Type B pancreatic cell (in vitro differentiated cells): ENCODE measurements at places on chromosomes 2 and 18. TPM values are rescaled to one million over a fixed set of nuclear protein-coding genes. Genes with fewer than 3 reads are reported as not detected.

PRSS56 gene
- total RNA-seq: 0.34 TPM in 1 of 2 replicates, not detected in the other

SERPINB12 gene
- total RNA-seq: 15.5 and 22.3 TPM in 2 replicates

IL36B gene
- not detected in 2 replicates for total RNA-seq

DPP10 gene
- 8.8 and 9.9 TPM in 2 replicates for total RNA-seq

CD226 gene
- total RNA-seq: 0.59 and 0.92 TPM in 2 replicates

ATG16L1 gene
- total RNA-seq: 50.3 and 123 TPM in 2 replicates

C1QL2 gene
- total RNA-seq: 1.1 and 1.8 TPM in 2 replicates

KCNK3 gene
- 2.7 and 7.7 TPM in 2 replicates for total RNA-seq

SLC5A7 gene
- total RNA-seq: 0.36 and 2.2 TPM in 2 replicates

NOSTRIN gene
- 2.4 and 2.5 TPM in 2 replicates for total RNA-seq

TLK1 gene
- 54.2 and 58.8 TPM in 2 replicates for total RNA-seq

GRCh38 chr2:50863218-50863617 lies 168.7 kb downstream of the NRXN1 start:
- DNase-seq: no peak

DNA sequence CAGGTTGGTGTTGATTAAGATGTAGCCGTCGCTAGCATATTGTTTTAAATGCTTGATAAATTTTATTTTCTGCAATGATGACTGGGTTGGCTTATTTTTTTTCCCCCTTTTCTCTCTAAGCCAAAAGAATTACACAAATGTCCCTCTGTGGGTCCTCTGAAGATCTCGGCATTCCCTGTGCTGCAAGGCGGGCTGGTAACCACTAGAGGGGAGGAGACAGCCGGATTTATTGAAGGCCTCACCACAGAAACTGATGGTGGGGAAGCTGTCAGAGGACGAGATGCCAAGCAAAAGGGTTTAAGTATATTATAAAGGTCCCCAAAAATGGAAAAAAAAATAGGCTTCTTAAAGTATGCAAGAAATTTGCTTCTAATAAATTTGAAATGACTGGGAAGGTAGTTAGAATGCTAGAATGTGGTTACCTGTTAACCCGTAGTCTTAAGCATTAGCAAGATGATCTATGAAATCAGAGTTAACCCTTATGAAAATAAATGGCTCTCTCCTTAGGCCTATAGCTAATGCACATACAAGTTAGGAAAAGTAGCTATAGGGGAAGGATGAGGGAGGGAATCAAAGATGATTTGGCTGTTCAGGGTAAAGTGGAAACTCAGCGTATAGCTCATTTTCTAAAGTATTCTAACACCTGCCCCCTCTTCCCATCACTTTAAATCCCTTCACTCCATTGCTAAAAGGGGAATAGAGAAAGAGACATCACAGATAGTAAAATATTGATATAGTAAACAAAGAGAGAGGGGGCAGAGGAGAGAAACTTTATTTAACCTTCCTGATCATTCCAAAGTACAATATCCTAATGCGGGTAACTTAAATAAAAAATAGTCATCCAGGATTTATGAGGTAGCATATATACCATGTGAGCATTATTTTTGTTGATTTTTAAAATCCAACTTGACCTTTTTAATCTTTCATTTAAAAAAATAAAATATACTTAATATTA lies 894.5 kb upstream of the POU3F3 start:
- no peak for DNase-seq

- peak; percentile 97 for DNase-seq
Measured at GRCh38 chr2:5691985-5692529, at the start of gene SOX11. Gene SOX11, plus strand, starts transcription at chr2:5692384. Its CDS starts 338 bp downstream, at chr2:5692722.

DNA sequence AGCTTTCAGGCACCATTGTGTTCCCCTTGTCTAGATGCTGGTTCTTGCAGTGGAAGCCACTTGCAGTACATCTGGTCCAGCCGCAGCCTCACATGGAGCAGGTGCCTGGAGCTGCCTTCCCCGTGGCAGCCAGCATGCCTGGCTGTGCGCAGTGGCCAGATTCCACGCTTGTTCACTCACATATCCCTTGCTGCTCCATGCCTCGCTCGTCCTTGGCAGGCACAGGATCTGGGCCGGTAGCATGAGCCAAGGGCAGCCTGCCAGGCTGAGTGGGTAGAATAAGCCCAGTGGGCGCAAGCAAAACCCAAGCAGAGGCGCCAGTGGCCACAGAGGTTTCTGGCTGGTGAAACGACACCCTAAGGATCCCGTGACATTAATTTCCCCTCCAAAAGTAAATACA lies 20.6 kb downstream of the TMX3 start:
- no peak for DNase-seq

DNA sequence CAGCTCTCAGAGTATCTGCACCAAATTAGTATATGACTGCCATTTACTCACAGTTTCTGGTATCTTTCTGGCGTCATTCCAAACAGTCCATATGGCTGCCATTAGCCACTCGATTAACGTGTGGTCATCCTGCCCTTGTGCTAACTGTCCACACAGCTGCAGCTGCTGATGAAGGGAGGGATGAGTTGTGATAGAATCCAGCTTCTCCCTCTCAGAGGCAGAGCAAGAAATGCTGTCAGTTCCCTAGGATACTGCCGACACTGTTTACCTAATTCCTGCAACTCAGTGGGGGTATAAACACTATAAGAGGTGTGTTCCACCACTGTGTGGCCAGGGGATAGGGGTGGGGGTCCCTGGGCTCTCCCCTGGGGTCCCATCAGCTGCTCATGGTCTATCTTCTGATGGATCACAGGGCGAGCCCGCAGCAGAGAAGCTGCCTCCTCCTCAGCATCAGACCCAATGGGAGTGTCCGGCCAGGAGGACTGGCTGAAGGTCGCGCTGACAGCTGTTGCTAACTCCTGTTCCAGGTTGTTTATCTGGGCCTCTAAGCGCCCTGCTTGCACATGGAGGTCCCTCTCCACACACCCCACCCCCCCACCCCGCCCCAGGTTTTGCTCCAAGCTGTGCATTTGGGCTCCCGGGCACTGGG lies 17.3 kb upstream of the KLHL23 start:
- no peak for DNase-seq

DNA sequence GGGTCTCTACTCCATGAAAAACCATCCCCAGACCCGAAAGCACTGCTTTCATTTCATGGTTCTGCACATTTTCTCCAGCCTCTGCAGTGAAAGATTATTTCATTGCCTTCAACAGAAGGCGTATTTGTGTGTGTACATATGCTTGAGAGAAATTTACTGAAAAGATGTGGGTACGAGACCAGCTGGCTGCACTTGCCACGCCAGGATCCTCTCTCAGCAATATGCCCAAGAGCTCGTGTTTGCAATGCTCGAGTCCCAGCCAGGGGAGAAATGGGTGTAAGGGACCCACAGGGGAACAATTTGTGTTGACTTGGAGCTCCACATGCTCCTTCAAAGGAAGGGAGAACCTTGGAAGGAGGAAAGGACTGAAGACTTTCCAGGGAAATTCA lies 37.3 kb downstream of the TMEM177 start:
- DNase-seq: no peak

DNA sequence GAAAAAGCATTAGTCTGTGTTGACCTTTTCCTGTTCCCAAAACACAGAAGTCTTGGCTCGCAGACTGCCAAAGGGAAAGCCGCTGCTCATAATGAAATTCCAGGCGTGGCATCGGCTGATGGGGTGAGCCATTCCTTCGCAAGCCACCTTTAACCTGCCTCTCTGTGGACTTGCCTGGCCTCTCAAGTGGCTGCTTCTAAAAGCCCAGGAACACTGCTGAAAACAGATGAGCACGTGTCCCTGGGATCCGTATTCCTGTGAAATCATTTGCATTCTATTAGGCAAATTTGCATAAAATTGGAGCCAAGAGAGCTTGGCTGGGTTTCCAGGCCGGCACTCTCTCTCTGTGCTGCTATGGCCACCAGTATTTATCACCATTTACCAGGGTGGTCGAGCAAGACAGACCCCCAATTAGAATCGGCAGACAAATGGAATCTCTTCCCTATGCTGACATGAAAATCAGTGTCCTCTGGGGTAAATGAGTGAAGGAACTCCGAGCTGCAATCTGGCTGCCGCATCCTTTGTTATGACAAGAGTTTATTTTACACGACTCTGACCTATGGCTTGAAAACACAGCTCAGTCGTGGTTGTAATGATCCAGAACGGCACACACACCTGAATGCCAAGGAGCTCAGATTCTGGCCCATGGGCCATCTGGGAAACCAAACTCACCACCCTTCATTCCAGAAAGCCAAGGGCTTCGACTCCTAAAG lies 21.7 kb downstream of the BCL2 start:
- no peak for DNase-seq

GRCh38 chr2:4110273-4110672 lies 406.9 kb downstream of the DCDC2C start:
- DNase-seq: no peak

DNA sequence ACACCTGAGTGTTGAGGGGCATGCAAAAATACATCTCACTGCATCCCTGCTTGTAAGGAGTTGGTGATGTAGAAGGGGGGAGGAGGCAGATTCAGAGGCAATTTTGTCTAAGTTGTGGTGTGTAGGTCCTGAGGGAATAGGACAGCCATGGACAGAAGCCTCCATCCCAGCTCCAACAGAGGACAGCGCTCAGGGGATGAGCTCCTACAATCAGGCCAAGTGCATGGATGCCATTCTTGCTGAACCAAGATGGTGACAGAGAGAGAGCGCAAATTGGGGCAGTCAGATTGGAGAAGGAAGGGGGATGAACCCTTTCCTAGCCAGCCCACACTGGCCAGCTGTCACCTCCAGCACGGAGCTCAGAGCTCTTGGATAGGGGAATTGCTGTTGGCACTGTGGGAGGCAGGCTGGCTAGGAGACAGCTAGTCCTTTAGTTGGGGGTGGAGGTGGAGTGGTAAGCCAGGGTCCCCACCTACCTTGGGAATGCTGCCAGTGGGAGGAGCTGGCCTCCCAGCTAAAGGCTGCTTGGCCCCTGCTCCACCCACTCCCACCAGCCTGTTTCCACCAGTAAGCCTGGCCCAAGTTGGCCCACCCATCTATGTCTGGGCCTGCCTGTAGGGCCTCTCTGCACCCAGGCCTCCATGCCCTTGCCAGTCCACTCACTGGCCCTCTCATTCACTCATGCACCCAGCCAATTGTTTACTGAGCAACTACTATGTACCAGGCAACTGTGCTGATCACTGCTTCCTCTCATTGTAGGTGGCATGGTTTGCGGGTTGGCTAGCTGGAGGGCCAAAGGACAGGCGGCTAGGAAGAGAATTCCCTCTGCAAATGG lies 2.5 kb upstream of the PER2 start:
- no peak for DNase-seq

- no peak for DNase-seq
Measured at GRCh38 chr2:102277202-102277700, 34.1 kb upstream of the IL1RL1 start.

DNA sequence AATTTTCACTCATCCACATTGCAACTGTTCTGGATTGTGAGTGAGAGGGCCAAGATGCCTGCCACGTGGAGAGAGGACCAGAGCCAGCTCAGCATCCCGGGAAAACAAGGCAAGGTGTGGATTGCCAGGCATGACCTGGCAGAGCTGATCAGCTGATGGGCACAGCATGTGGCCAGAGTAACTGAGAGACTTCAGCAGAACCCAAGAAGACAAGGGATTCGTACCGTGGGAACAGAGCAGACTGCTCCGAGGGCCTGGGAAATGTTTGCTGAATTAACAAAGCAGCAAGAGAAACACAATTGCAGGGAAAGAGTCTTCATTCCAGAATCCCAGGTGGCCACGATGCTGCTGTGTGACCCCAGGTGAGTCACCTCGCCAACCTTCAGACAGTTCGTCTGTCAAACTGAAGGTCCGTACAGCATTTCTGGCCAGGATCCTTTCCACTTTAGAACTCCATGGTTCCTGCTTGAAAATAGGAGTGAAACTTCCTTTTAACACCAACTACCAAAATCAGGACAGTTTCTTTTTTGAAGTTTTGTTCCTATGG lies 26.3 kb upstream of the POMC start:
- no peak for DNase-seq

DNA sequence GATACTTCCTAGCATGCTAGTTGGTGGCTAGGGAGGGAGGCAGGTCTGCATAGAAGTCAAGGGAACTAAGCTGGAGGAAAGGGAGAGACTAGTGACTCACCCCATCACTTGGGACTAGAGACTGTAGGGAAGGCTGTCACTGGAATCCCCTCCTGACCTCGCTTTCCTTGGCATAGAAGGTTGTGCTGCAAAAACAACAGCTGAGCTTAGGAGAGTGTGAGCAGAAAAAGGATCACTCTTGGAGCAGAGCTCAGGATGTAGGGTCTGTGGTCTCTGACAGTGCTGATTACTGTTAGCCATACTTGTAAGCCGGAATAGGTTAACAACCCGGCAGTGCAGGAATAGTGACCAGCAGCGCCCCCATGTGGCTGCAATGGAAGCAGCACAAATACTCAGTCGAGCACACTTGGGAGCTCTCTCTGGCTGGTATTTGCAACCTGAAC lies 66.9 kb upstream of the SMAD2 start:
- no peak for DNase-seq

- DNase-seq: no peak
Measured at GRCh38 chr2:160224060-160224459, 24.0 kb upstream of the ITGB6 start.
